ENCODE measurements at places on chromosomes 2 and 18.

- DNase-seq: no peak
These were observed 45.8 kb downstream of the PSMG2 start for GRCh38 chr18:12748671-12749070.

GRCh38 chr18:26746398-26746797 is 119.1 kb downstream of the AQP4 start:
- no peak for DNase-seq

- peak; percentile 80 for DNase-seq
These were observed at the start of gene VWA3B for GRCh38 chr2:98086491-98087446. Gene VWA3B (plus strand): TSS chr2:98087167. CDS start chr2:98093093, 5,926 bp downstream.

DNA sequence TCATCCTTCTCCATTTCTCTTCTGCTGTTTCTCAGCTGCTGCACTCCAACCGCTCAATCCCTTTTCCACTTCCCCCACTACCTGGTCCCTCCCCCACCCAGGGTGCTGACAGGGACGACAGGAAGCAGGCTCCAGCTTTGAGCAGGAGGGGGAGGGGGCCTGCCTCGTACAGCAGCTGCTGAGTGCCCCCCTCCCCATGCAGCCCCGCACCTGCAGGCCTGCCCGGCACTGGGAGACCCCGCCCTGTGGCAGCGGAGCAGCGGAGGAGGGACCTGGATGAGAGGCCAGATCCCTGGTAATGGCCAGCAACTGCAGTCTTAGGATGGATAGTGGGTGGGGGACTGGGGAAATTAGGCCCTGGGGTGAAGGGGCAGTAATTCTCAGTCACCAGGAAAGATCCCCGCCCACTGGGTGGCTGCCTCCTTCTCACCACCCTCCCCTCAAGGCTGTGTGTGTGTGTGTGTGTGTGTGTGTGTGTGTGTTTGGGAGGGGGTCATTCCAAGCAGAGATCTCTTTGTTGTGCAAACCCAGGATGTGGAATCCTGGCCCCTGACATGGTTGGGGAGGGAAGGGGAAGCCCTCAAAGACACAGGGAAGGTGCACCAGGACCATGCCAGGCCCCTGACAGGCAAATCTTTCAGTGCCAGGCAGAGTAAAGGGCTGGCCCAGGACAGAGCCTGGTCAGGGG is 6.8 kb upstream of the CRYBA2 start:
- DNase-seq: no peak

- no peak for DNase-seq
These were observed 38.8 kb downstream of the PRKCE start for GRCh38 chr2:45690231-45690630.

DNA sequence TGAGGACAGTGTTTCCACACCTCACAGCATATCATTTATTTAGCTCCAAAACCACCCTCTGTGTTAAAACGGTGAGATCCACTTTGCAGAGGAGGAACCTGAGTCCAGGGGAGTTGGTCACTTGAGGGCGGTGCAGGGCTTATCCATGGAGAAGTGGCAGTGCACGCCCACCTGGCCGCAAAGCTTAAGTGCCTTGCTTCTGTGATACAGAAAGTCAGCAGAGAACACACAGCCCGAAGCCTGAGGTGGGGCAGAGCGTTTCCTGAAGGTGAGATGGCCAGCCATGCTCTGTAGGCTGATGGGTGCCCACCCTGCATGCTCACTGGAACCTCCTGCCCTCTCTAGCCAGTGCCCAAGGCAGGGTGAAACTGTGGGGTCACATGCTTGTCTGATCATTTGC is 87.3 kb downstream of the SH3RF3 start:
- DNase-seq: no peak

DNA sequence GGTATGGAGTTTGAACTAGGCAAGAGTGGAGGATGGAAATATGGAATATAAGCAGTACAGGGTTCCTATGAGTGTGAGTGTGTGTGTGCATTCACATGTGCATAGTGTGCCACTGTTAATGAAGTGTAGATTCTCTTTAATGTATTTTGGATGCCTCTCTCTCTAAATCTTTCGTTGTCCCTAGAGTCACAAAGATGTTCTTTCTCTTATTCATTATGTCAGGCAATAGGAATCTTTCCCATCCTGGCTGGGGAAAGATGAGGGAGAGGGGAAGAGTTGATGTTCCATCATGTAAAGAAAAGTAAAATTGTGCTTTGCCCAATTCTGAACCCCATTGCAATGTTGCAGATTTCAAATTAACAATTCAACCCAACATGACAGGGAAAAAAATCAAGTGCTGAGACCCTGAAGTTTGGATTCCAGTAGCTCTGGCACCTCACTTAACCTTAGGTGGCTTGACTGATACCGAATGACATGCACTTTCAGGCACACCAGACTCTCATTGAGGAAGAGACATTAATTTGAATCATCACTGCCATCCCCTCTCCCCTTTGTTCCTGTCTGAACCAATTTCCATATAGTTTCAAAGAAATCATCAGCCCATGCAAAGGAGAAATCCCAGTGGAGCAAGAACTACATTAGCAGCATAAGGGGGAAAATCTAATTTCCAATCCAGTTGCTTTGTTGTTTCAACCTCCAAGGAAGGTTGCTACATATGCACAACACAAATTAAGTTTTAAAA is 28.0 kb downstream of the KLF7 start:
- no peak for DNase-seq

- DNase-seq: no peak
These were observed 27.0 kb upstream of the GMPPA start for GRCh38 chr2:219471476-219472371.

All from GM18507 (cell line).